CD4-positive, alpha-beta T cell treated with Interleukin-4 for 4 hours (primary cell): ENCODE measurements at places on chromosomes 16 and 17.

- no peak for DNase-seq
Observed at GRCh38 chr16:49055824-49056545, 225.7 kb downstream of the CBLN1 start.

DNA sequence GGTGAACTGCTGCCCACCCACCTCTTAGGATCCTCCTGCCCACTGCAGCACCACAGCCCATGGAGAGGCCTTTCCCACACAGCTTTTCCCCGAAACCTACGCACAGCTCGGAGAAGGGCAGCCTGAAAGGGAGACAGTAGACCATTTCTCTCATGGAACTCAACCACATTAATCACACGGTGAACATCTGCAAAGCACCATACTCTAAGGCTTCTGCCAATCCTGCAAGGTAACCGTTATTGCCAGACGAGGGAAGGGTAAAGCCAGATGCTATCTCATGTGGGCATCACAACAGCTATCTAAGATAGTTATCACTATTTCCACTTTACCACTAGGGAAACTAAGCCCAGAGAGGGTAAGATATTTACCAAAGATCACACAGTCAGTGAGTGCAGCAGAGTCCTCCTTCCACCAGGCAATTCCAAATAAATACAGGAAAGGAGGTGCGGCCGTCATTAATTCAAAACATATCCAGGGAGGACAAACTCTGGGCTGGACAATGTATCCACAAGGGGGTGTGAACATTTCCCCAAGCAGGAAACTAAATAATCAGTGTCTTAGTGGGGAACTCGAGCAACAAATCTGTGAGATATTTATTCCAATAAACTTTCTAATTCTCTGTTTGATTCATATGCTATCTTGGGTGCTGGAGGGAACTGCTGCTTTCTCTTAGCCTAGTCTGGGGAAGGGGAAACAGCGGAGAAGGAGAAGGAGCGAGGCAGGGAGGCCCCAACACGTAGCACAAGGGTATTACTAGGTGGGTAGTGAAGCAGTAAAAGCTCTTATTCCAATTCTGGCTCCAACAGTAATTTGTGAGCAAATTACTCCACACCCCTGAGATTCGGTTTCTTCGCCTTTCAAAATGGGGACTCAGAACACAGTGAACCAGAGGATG, 723 bp downstream of the TMEM186 start:
- no peak for DNase-seq

DNA sequence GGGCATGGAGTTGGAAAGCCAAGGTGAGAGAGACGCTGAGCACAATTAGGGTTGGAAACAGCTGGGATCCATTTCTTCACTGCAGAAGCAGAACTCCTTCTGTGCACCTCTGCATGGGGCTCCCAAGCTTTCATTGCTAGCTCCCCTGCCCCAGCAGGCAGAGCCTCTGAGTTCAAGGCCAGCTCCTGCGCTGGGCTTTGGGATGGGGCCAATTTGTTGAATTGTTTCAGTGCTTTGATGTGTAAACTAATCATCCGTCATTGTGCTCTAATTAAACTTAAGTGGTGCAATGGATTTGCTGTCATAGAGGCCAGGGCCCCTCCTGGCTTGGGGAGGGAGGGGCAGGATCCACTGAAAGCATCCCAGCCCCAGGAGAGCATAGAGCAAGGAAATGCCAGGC, 13.5 kb upstream of the LYRM9 start:
- DNase-seq = no peak

- no peak for DNase-seq
Observed at GRCh38 chr16:49620869-49621240, 235.1 kb downstream of the ZNF423 start.

DNA sequence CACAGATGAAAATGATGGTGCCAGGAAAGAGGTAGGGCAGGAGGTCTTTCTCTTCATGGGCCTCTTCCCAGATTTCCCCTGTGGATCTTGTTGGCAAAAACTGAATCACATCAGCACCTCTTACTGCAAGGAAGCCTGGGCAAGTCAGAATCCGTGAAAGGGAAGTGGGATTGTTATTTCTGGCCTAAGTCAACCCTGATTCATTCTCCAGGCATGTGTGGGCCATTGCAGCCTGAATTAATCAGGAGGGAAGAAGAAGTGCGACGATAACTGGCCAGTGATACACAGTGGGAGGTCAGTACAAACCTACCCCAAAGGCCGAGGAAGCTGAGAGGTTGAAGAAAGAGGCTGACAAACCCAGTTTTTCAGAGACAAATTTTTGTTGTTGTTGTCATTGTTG, 17.9 kb upstream of the NSMCE1 start:
- no peak for DNase-seq

DNA sequence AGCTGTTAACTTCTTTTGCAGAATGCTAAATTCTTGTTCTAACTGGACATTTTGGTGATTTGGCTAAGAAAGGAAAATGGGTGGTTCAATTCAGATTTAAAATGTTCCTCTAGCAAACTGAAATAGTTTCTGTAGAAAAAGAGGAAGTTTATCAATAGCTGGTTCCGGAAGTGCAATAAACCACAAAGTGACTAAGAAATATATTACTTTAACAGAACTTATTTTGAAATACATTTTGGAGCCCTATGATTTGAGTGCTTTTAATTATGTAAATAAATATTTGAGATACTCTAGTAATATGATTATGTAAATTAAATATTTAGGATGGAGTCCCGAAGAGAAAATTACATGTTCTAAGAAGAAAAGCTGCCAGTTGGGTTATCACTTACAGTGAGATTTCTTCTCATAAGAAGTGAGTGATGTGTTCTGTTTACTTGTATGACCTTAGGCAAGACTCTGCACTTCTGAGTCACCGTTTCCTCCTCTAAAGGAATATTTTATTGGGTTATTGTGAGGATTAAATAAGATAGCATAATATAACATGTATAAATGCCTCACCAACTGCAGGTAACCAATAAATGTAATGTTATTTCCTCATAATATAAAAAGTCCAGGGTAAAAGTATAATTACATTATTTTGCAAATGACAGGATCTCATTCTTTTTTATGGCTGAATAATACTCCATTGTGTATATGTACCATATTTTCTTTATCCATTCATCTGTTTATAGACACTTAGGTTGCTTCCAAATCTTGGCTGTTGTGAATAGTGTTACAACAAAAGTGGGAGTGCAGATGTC, at the start of gene EVI2B:
Gene EVI2B, minus strand, starts transcription at position 73 of the 800 bp plus-strand sequence. CDS start 8,445 bp downstream, outside the sequence.
- DNase-seq = peak; percentile 84

DNA sequence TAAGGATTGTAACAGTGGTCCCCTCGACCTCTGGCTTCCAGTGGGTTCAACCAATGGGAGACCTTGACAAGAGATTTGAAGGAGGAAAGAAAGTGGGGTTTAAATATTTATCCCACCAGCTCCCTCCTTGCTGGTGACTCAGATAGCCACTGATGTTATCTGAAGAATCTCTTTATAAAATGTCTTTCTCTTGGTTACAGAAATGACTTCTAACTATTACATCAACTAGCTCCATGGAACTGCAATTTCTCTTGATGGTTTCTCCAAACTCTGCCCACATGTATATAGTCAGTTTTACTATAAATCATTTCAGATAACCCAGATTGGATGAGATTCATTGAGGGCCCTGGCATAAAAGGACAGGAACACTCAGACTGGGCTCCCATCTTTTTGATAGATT, 920.2 kb upstream of the SOX9 start:
- no peak for DNase-seq

- DNase-seq = peak; percentile 29
Observed at GRCh38 chr16:87733190-87733589, 32.6 kb downstream of the KLHDC4 start.

DNA sequence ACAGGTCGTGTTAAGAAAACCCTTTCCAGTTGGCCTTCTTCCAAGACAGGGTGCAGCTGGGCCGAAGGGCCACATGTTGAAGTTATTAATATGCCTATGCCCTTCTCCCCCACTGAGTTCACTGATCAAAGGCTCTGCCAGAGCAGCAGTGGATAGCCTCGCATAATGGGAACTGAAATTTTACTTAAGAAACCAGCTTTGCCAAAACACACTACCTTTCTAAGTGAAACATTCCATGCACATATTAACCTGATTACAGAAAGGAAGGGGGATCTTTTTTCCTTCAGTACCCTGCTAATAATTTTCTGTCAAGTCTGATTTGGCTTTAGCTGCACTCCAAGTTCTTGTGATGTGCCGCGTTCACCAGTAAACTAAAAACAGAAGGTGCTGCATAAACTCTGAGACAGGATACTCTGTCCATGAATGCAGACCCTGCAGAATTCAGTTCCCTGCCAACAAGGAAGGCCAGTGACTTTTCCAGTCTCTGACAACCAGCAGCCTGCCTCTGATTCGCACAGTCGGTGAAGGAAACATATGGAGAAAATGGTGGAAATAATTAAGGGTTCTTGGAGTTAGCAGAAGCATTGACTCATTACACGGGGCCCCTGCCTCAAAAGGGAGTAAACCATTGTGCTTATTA, 283.8 kb downstream of the ZFHX3 start:
- no peak for DNase-seq

DNA sequence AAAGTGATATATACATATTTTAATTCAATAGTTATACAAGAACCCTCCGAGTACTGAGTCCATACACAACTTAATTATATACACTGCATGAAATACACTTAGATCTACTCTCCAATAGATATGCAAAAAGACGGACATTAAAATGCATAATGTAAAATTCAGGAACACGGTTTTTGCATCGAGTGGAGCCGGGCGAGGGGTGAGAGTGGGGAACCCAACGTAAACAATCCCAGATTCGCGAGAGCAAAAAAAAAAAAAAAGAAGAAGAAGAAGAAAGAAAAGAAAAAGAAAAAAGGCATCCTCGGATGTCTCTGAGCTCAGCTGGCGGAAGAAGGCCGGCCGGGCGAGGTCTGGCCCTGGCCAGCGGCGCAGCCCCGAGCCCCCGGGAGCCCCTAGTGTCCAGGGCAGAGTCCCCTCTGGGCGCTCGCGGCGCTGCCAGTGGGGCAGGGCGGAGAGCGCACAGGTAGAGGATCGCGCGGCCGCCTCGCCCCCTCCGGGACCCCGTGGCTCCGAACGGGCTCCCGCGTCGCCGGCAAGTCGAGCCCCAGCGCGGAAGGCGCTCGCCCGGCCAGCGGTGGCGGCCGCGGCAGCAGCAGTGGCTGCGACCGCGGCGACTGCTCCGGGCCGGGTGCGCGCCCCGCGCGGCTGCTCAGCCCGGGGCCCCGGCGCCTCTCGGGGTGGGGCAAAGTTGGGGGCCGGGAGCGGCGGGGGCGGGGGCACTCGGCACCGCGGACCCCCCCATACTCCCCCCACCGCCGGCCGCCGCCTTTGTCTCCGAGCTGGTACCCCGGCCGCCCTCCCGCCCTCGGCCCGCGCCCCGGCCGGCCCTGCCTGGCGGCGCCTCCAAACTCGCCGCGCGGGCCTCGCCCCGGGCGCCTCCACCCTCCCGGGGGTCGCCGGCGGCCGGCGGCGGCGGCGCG, 9.6 kb upstream of the ZFHX3 start:
- no peak for DNase-seq

DNA sequence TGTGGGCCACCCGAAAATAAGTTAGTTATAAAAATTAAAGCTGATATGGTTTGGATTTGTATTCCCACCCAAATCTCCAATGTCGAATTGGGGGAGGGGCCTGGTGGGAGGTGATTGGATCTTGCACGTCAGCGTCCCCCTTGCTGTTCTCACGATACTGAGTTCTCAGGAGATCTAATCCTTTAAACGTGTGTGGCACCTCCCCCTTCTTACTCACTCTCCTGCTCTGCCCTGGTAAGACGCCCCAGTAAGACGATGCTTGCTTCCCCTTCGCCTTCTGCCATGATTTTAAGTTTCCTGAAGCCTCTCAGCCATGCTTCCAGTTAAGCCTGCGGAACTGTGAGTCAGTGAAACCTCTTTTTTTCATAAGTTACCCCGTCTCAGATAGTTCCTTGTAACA, 35.4 kb downstream of the SYCE1L start:
- DNase-seq = no peak

DNA sequence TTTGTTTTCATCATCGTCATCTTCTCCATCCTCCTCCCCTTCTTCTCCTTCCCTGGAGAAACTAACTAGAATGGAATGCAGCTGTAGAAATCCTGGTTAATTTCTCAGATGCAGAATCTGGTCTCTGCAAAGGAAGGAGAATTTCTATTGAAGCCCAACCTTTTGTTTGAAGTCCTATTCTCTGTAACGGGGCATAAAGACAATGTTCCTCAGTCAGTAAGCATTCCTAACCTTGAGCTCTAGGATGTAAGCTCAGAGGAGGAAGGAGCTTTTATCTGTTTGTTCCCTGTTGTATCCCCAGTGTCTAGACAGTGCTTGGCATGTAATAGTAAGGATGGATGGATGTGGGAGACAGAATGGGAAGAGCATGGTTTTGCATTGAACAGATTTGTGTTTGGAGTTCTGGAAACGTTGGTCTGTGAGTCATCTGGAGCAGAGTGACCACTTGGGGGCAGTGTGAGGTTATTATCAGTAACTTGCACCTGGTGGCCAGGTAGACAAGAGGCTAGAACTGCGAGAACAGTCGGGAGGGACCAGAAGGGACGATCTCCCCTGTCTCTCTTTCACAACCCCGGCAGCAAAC, 363.7 kb downstream of the SNX29 start:
- no peak for DNase-seq

- peak; percentile 50 for DNase-seq
Observed at GRCh38 chr17:28552176-28552999, at the start of gene UNC119. Gene UNC119 (minus strand): TSS chr17:28552624. CDS start chr17:28552557, 67 bp downstream.

GRCh38 chr17:47855737-47856136, 4.8 kb upstream of the SP6 start:
- no peak for DNase-seq

GRCh38 chr17:63774969-63775265, 947 bp downstream of the DDX42 start:
- DNase-seq = peak; percentile 12

DNA sequence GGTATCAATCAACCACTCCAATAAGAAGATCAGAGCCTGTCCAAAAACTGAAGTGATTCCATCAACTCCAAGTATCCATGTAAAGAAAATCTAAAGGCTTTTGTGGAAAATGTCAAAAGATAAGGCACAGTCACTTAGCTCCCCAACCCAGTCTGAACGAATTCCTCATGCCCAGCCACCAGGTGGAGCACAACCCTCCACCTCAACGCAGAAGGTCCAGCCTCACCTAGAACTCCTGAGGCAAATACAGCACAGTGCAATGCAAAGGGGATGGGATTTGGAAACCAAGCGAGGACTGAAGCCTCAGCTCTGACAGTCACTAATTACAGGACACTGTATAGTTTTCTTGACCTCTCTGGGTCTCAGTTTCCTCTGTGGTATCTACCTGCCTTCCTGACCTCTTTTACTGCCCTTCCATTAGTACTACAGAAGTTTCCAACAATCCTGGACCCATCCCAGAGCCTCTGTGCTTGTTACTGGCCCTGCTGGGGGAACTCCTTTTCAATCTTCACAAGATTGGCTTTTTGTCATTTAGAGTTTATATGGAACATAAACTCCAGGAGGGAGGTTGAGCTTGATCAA, 2.0 kb downstream of the NCBP3 start:
- DNase-seq = peak; percentile 47

- DNase-seq = no peak
Observed at GRCh38 chr17:63458478-63458877, 12.4 kb upstream of the CYB561 start.

- no peak for DNase-seq
Observed at GRCh38 chr16:50599494-50599893, 51.3 kb downstream of the NKD1 start.

GRCh38 chr17:17698371-17698770, 17.1 kb downstream of the RAI1 start:
- no peak for DNase-seq
